Fibroblast of skin of back (primary cell): ENCODE measurements at places on chromosomes 12 and 14.

GRCh38 chr14:100271247-100271939 is 32.4 kb downstream of the YY1 start:
- DNase-seq: peak; percentile 18

DNA sequence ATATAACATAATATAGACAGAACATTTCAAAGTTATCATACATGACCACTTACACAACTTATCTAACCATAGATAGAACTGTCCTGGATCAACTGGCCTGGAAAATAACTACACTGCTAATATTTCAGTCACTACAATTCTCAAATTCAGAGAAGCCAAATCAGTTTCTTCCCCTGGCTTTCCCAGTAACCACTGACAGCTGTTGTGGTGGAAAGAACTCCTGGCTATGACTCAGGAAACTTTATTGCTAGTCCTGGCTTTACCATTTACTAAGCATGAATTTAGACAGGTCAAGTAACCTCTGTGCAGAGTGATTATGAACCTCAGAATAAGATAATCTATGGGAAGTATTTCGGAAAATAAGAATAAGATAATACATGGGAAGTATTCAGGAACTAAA is 244.9 kb upstream of the DIO2 start:
- no peak for DNase-seq

DNA sequence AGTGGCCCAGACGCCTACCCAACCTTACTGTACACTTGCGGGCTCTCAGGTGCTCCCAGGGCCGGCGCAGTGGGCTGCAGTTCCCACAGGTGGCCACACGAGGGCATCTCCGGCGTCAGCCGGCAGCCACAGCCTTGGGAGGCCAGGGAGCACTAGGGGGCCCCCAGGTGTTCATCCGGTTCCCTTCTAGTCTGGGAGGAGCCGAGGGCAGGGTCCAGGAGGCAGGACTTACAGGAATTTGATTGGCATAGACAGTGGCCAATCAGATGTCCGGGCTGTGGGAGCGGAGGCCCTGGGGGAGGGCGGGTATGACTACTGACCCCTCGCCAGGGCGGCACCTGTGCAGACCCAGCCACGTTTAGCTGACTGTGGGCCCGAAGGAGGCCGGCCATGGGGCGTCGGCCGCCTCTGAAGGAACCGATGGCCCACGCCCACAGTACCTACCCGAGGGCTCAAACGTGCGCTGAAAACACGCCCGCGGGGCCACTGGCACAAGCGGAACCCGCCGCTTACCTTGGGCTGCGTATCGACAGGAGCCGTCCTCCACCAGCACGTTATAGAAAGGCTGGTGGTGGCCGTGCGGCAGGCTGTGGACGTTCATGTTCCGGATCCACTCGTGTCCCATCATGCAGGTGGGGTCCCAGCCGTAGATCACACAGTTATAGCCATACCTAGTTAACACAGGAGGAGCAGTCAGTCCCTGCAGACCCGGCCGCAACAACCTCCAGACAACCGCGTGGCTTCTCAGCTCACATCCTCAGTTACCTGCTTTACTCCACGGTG is 34.8 kb downstream of the FBXO21 start:
- DNase-seq: peak; percentile 30

DNA sequence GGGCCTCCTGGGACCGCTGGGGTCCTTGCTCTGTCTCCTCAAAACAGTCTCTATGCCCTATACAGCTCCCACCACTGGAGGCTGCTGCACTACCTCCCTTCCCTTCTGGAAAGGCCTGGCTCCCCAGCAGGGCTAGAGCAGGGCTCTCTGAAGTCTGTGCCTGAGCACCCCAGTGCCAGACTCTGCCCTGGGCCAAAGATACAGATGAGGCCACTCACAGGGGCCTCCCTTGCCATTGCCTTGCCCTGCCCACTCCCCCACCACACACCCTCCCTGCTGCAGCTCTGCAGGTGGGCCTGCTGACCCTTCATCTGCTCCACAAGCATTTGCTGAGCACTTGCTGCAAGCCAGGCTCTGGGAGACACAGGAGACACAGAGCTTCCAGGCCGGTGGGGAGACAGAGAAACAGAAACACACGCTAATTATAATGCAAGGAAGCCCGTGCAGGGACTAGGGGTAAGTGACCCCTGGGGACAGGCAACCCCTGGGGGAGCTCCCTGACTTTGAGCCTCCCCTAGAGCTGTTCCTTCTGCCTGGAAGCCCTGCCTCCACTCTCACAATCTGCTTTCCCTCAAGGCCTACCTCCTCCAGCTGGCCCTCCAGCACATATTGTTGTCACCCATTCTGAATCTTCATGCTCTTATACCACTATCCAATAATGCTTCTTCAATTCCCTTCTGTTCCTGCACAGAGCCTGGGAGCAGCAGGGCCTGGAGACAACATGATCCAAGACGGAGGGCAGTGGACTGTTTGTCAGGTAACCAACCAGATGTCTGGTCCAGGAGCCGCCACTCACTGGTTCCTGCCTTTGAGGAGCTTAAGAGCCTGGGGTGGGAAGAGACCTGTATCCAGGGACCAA is 32.6 kb upstream of the PNMA1 start:
- no peak for DNase-seq

DNA sequence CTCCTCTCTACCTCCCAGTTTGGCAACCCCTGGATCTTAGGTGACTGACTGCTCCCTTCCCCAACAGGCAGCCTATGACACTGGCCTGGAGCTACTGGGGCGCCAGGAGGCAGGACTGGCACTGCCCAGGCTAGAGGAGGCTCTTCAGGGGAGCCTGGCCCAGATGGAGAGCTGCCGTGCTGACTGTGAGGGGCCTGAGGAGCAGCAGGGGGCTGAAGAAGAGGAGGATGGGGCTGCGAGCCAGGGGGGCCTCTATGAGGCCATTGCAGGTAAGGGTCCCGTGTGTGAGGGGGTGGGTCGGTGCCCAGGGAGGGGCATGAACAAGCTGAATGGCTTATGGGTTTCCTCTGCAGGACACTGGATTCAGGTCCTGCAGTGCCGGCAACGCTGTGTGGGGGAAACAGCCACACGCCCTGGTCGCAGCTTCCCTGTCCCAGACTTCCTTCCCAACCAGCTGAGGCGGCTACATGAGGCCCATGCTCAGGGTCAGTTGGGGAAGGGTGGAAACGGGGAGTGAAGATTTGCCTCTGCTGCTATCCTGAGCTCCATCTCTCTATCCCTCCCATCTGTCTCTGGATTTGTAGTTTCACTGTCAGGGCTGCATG is 2.2 kb downstream of the P3H3 start:
- no peak for DNase-seq

- DNase-seq: no peak
These were observed 77.7 kb upstream of the GNPNAT1 start for GRCh38 chr14:52868911-52869618.

DNA sequence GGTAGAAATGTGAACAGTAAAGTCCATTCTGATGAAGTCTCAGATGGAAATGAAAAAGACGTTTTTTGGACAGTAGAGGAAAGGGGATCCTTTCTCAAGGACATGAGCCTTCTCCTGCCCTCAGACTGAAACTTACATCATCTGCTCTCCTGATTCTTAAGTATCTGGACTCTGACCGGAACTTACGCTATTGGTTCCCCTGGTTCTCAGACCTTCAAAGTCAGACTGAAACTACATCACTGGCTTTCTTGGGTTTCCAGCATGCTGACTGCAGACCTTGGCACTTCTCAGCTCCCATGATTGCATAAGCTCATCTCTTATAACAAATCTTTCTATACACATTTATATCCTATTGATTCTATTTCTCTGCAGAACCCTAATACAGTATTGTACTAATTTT is 291.0 kb downstream of the SNAPC1 start:
- DNase-seq: no peak

GRCh38 chr12:48764521-48764920 is 24.4 kb downstream of the ADCY6 start:
- DNase-seq: no peak

DNA sequence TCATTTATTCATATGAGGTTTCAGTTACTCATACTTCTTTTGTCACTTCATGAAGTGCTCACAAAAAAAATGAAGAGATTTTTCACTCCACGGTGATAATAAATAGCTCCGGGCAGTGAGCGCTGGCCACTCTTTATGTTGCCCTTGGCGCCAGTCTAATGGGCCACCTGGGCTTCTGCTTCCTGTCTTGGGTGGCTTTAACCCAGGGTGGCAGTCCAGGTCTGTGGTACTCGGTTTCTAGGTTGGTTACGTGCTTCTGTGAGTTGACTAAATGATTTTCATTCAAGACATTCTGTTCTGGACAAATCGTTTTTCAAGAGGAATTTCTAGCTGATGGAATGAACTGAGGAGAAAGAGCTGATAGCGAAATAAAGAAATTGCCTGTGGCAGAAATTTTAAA is 34.6 kb upstream of the NID2 start:
- DNase-seq: no peak

DNA sequence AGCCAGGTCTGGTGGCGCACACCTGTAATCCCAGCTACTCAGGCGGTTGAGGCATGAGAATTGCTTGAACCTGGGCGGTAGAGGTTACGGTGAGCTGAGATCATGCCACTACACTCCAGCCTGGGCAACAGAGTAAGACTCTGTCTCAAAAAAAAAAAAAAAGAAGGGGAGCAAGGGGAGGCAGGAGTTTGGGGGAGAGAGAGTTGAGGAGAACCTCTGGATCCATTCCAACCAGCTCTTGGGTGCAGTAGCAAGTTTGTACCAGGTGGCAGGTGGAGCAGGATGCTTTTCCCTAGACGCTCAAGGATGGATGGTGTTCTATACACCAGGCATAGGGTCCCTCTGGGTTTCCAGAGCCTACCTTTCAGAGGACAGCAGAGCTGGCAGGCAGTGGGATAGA is 1.9 kb downstream of the NFE2 start:
- no peak for DNase-seq

DNA sequence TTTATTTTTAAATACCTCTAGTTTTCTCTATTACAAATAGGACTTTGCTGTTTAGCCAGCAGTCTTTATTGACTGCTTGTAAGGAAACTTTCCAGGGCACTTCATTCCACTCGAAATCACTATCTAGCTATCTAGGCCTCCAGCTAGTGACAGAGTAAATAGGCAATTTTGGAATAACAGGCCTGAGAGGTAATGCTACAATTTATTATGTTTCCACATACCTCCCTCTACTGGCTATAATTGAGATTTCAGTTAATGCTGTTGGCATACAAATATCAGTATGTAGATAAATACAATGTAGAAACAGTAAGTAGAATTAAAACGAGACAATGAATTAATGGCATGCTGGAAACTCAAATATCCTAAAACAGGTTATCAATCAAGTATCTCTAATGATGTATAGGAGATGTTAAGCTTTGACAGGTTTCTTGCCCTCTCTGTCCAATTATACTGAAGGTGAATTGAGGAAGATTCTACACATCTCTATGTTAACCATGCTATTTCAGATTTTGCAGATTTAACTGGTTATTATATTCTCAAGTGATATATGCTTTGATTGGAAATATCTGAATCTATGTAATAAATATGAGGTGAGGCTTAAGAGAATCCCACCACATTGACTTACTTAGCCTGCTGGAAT is 7.2 kb downstream of the DTD2 start:
- peak; percentile 37 for DNase-seq

DNA sequence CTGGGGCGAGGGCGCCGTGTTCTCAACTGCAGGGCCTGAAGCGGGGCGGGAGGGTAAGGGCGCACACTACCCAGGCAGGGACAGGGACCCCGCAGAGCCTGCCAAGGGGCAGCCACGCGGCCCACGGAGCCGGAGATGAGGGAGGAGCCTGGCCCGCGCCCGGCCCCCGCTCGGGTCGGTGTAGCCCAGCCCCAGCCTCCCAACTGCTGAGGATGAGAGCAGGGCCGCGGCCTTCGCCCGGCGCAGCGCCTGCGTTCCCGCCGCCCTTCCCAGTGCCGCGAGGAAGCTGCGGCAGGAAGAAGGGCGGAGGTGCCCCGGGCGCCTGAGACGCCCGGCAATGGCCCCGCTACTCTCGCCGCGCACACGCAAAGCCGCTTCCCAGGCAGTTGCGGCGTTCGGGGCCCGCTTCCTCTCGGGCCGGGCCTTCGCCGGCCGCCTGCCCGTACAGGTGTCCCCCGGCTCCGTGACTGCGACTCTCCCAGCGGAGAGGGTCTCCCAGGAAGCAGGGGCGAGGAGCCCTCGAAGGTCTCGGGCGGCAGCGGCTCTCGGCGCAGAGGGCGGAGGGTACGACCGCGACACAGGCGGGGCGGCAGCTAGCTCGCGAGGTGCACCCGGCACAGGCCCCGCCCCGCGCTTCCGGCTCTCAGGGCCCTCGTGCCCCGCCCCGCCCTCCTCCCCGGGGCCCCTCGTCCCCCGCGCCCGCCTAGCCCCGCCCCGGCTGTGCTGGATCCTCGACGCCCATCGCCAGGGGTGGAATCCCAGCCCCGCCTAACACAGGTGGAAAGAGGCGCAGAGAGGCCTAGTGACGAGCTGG is 24.8 kb upstream of the YY1 start:
- DNase-seq: peak; percentile 73

- no peak for DNase-seq
These were observed 3.6 kb upstream of the FOS start for GRCh38 chr14:75274899-75275569.

DNA sequence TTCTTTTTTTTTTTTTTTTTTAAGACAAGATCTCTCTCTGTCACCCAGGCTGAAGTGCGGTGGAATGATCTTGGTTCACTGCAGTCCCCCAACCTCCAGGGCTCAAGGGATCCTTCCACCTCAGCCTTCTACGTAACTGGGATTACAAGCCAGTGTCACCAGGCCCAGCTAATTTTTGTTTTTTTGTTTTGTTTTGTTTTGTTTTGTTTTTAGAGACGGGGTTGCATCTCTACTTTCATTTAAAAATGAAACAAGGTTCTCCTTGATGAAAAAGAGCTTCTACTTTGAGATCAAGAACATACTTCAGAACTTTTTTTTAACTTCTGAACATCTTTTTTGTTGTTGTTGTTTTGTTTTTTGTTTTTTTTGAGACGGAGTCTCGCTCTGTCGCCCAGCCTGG is 121.7 kb upstream of the PRB2 start:
- no peak for DNase-seq

DNA sequence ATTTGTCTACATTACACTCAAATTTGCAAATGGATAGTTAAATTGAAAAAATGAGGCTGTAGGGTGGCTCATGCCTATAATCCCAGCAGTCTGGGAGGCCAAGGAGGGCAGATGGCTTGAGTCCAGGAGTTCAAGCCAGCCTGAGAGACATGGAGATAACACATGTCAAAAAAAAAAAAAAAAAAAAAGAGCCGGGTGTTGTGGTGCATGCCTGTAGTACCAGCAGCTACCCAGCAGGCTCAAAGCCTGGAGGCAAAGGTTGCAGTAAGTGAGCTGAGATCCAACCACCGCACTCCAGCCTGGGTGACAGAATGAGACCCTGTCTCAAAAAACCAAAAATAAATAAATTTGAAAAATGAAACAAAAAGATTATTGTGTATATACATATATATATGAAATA is 119.9 kb upstream of the MGAT4C start:
- DNase-seq: no peak

DNA sequence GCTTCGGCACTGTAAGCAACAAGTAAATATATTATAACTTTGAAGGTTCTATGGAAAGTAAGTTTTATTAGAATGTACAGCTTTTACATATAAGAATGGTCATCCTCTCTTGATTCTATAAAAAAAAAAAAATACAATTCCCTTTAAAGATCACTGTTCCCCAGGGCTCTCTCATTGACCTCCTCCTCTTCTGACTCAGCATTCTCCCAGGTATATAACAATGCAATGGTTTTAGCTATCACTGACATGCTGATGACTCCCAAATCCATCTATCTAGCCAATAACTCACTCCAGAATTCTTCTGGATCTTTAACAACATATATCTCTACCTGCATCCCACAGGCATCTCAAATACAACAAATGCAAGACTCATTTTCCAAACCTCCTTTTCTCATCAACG is 62.7 kb downstream of the EEA1 start:
- DNase-seq: no peak

- no peak for DNase-seq
These were observed 21.7 kb downstream of the TRAF3 start for GRCh38 chr14:102798926-102799325.
